ENCODE measurements at places on chromosomes 5 and 9.

DNA sequence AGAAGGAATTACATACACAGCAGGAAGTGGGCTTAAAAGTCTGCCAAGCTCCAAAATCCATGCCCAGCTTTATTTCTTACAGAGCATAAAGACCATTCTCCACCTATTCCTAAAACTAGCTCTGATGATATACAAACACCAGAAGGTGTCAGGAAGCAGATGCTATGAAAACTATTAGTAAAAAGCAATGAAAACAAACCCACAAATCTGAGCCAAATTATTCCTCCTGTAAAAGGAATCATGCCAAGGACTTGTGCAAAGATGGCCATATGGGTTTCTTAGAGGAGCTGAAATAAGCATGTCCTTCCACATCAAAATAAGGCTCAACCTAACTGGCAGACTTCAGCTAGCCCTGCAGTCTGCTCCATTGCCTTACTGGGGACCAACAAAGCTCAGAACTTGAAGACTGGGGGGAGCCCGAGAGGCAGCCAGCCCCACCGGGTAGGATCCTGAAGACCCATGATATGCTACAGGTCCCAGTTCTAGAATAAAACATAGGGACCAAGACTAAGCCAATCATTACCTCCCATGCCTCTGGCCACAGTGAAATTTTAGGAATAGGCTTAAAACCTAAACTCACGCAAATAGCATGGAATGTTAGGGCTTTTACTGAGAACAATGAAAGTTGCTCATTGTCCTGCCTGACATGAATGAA is 42.8 kb upstream of the GABRP start:
- DNase-seq: no peak

GRCh38 chr5:98631311-98632054 is 142.0 kb upstream of the RGMB start:
- no peak for DNase-seq

GRCh38 chr5:59559323-59559722 is 334.2 kb downstream of the PDE4D start:
- DNase-seq: no peak

DNA sequence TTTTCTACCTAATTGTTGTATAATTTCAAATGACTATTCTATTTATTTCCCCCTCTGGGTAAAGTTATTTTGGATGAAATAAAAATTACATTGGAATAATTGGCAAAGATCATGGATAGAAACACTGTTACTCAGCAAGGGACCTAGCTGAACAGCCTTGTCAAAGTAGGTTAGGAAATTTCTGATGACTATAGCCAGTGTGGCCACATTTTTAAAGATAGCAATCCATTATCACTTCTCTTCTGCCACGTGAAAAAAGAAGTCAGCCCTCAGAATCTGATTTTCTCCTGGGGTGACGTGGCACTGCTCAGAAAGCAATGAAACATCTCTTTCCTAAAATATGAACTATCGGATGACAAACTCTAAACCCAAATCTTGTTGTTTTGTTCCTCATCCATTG is 784.2 kb upstream of the RIOK2 start:
- DNase-seq: no peak

DNA sequence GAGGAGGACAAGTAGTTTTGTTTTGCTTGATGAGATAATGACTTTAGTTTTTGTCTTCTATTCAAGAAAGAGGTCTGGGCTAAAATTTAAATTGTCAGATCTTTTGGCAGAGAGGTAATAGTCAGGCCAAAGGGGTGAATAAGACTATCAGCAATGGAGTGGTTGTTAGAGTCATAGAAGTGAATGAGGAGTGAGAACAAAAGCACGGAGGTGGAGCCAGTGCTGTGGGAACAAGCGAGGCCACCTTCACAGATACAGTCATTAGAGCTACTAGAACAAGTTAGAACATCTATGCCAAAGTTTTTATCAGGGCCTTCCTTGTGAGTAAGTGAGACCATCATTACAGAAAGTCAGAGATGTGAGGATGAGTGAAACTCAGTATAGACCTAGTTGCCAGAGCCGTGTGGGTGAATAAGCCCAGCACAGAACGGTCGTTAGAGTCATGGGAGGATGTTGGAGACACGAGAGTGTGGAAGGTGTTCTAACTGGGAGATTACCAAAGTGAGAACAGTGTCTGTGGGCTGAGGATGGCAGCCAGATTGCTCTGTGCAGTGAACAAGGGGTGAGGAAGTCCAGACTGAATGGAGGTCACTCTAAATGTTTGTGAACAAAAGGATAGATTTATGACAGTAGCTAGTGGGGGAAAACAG is 135.1 kb downstream of the RPS23 start:
- no peak for DNase-seq

DNA sequence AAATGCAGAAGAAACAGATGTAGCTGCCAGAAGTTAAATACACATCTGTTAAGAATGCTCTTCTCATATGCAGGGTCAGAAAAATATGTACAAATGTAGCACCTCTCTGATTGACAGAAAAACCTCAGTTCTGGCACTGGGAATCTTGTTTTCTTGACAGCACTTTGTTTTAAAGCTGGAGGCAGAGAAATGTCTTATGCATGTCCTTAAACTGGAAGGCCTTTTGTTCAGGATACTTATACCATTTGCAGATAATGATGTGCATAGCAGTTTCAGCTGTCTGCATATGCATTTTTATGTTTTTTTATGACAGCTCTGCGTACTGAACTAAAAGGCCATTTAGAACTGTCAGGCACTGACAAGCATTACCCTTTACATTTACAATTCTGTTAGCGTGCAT is 567.9 kb downstream of the EBF1 start:
- no peak for DNase-seq

DNA sequence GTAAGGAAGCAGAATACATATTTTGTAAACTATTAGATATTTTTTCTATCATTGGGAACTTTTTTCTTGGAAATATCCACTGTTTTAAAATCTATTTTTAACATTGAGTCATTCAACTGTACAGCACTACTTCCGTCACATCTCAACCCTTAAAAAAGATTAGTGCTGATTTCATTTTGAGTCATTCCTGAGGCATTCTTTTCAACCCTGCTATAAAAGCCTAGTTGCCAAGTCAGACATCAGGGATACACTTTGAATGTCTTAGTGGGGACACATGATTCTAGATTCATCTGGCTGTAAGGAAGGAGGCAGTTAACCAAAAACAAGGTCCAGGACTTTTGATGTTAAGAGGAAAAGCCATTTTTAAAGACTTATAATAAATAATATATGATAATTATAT is 160.9 kb downstream of the GIN1 start:
- no peak for DNase-seq

- DNase-seq: no peak
Observed at GRCh38 chr5:59999056-59999455, 105.5 kb upstream of the PDE4D start.

DNA sequence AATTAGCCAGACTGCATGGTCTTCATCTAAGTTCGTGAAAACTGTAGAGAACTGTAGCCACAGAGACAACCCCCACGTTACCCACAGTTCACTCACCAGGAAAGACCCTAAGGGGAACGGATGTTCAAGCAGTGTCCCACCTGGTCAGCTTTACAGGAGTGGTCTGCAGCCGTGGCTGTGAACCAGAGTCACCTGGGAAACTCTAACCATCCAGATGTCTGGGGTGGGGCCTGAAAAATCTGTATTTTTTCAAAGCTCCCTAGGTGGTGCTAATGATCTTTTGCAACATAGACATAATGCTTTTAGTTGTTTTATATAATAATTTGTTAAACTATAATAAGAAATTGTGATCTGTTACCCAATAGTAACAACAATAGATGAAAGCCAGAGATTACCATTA is 47.7 kb upstream of the ANGPTL2 start:
- no peak for DNase-seq

DNA sequence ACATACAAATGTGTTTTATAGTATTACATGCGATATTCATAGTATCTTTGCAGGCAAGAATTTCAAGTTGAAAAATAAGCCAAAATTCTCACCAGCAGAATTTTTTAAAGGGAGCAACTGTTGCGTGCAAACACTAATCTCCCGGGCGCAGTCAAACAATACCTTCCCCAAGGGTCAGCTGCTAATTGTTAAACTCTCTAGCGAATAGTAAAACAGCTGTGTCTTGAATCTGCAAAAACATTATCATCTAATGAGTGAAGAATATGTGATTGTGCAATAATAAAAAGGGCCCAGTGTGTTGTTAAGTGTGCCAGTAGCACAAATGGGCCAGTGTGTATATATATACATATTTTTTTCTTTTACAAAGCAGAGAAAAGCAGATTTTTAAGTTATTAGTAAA is 131.4 kb downstream of the CCDC192 start:
- DNase-seq: no peak

DNA sequence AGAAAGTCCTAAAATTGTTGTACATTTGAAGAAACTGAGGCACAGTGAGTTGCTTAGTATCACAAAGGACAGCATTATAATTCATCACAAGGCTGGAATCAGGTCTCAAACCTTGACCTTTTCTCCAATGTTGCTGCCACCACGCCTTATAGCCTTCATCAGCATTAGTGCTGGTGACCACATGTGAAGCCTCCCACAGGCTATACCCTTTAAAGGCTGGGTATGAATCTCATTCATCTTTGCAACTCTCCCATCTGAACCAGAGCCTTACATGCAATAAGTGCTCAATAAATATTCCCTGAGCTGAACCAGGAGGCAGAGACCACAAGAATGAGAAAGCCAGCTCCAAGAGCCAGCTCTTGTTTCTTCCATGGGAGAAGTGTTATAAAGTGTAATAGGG is 104.7 kb downstream of the SPOCK1 start:
- DNase-seq: no peak

DNA sequence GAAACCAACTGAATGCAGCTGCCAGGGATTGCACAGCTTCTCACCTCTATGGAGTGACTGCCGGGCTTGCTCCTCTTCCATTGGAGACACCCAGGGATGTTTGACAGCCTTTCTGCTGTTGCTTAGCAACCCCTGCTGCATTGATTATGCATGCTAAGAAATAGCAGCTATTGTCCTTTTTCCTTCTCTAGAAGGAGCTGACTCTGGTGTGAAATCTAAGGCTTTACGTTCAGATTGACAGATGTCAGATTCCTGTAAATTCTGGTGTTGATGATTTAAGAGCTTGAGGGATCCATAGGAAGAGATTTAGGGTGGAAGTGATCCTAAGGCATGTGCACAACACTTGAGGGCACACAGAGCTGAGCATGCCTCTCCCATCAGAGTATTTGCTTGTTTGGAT is 267.7 kb downstream of the NTRK2 start:
- no peak for DNase-seq

GRCh38 chr9:7108936-7109335 is 351.2 kb downstream of the KDM4C start:
- no peak for DNase-seq

DNA sequence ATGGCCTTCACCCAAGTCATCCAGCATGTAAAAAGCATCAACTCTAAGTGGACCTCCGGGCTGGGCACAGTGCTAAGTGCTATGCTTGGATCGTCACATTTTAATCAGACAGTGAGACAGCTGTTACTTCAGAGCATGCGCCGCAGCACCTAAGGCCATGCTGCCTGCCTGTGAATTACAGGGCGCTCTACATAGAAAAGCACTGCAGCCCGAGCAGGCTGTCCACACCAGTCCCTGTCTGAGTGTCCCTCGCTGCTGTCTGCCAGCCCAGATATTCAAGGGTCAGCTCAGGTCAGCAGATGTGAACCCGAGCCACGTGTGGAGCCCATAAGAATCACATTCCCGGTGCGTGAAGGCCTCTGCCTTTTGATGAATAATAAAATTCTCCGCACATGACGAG is 37.1 kb downstream of the AK8 start:
- DNase-seq: no peak

- peak; percentile 11 for DNase-seq
Observed at GRCh38 chr5:65742565-65743231, 20.7 kb downstream of the NLN start.

GRCh38 chr5:6195711-6196358 is 182.5 kb downstream of the MED10 start:
- no peak for DNase-seq

GRCh38 chr5:176406436-176407052 is 9.8 kb downstream of the CLTB start:
- DNase-seq: no peak

DNA sequence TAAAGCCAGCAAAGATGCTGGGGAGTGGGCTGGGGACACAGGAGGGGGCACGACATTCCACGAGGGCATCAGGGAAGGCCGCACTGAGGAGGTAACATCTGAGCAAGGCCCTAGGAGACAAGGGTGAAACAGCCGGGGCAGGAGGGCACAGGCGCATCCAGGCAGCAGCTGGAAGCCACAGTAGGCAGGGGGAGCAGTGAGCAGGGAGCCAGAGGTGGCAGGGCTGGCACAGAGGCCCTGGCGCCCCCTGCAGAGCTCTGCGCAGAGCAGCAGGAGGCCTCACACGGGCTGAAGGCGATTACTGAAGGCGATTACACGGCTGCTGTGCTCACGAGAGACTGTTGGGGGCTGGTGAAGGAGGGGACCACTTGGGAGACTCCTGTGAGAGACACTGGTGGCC is 15.4 kb downstream of the LMAN2 start:
- no peak for DNase-seq

DNA sequence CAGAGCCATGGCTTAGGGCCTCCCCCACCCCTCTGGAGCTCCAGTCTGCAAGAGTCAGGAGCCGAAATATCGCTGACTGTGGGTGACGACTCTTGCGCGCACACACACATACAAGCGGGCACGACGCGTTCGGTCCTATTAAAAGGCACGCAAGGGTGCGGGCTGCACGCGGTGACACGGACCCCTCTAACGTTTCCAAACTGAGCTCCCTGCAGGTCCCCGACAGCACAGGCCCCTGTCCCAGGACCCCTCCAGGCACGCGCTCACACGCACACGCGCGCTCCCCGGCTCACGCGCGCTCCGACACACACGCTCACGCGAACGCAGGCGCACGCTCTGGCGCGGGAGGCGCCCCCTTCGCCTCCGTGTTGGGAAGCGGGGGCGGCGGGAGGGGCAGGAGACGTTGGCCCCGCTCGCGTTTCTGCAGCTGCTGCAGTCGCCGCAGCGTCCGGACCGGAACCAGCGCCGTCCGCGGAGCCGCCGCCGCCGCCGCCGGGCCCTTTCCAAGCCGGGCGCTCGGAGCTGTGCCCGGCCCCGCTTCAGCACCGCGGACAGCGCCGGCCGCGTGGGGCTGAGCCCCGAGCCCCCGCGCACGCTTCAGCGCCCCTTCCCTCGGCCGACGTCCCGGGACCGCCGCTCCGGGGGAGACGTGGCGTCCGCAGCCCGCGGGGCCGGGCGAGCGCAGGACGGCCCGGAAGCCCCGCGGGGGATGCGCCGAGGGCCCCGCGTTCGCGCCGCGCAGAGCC is at the start of gene GRIN1:
Gene GRIN1 (plus strand): TSS at position 433 of the 746 bp plus-strand sequence. CDS start 333 bp downstream, outside the sequence.
- no peak for DNase-seq

DNA sequence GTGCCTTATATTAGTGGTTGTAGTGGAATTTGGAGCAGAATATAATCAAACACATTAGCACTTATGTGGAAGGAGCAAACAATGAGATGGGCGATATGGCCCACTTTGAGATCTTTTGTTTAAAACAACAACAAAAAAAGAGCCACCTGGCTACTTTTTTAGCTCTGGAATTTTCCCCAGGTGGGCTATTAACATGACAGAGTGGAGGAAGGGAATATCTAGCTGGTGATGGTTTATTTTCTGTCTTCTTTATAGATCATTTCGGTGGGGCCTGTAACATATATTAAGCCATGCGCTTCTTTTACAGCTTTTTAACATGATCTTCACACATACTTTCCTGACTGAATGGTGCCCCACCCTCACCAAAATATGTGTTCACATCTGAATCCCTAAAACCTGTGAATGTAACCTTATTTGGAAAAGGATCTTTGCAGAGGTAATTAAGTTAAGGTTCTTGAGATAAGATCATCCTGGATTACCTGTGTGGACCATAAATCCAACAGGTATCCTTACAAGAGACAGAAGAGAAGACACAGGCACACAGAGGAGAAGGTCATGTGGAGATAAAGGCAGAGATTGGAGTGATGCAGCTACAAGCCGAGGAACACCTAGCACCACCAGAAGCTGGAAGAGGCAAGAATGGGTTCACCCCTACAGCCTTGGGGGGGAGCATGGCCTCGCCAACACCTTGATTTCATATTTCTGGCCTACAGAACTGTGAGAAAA is 16.6 kb upstream of the ENTREP1 start:
- DNase-seq: no peak

Measured in NCI-H1105 treated with DMSO at 0.1 percent for 48 hours (cell line).